CD4-positive, alpha-beta T cell (primary cell): ENCODE measurements at places on chromosomes 4 and X. TPM values are rescaled to one million over a fixed set of nuclear protein-coding genes. Genes with fewer than 3 reads are reported as not detected.

The CCDC149 gene
- 0.69 TPM for total RNA-seq

The RAB9A gene
- total RNA-seq = 25.2 TPM

The GTPBP6 gene
- total RNA-seq = 53.9 TPM

The CCDC120 gene
- total RNA-seq = 12.2 TPM

The MAGEC1 gene
- not detected for total RNA-seq

The KLKB1 gene
- total RNA-seq = 1.2 TPM

The QRFPR gene
- not detected for total RNA-seq
